ENCODE measurements at places on chromosomes 7 and 10.
A peak's percentile ranks its signal among the peaks of the same experiment; 100 is the strongest.

GRCh38 chr10:48939790-48940325 is at the start of gene LRRC18:
LRRC18 (minus strand) TSS chr10:48939840; CDS start chr10:48914155, 25,685 bp downstream.
- H3K27ac ChIP-seq: no peak within 1 kb of the TSS
- peaks cover 5% of the 10 kb centered on the region for H3K27me3 ChIP-seq
- no peaks in the 10 kb centered on the region for H3K4me1 ChIP-seq
- no peak for DNase-seq

GRCh38 chr7:73303546-73303945 is 5.1 kb downstream of the NSUN5 start:
- no peaks in the 10 kb centered on the region for H3K4me1 ChIP-seq
- no peaks in the 10 kb centered on the region for H3K36me3 ChIP-seq
- H3K27ac ChIP-seq: no peak overlapping the region
- H3K4me3 ChIP-seq: no peak overlapping the region
- H3K27me3 ChIP-seq: no peaks in the 10 kb centered on the region

DNA sequence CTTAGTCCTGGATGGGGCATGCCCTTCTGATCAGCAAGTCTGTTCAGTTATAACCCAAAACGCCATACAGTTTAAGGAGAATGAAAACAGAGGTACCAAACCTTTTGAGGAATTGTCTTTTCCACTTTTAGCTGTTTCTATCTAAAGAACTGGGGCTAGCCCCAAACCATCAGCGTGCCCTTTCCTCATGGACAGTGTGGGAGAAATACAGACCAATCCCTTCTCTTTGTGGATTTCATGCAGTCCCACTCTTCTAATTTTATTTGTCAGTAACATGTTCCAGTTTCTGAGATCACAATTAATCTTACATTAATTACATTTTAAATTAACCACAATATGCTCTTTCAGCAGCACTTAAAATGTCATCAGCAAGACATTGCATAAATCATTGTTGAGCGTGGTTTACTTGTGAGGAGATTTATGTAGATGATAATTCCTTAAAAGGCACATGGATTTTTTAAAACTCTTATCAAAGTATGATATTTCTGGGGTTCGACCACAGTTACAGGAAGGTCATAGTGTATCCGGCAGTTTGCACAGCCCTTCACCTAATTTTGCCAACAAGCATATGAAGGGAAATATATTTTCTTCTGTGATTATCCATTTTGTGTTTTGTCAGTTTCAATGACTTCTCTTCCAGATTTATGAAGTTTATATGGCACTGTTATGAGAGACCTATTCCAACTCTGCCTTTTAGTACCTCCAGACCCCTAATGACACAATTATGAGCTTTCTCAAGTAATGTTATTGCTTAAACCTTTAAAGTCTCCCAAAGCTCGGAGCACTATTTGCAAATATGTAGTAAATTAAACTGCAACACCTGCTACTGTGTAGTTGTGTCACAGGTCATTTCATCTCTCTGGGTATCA is 868.4 kb upstream of the C7orf33 start:
- no peak for DNase-seq
- H3K27ac ChIP-seq: no peak overlapping the region
- no peaks in the 10 kb centered on the region for H3K36me3 ChIP-seq
- no peak overlapping the region for H3K4me3 ChIP-seq
- no peaks in the 10 kb centered on the region for H3K4me1 ChIP-seq

GRCh38 chr7:3847336-3847735 is 546.3 kb downstream of the SDK1 start:
- no peaks in the 10 kb centered on the region for H3K4me1 ChIP-seq
- no peaks in the 10 kb centered on the region for H3K36me3 ChIP-seq
- H3K27me3 ChIP-seq: no peaks in the 10 kb centered on the region
- H3K27ac ChIP-seq: no peak overlapping the region
- no peak overlapping the region for H3K4me3 ChIP-seq
- DNase-seq: no peak

DNA sequence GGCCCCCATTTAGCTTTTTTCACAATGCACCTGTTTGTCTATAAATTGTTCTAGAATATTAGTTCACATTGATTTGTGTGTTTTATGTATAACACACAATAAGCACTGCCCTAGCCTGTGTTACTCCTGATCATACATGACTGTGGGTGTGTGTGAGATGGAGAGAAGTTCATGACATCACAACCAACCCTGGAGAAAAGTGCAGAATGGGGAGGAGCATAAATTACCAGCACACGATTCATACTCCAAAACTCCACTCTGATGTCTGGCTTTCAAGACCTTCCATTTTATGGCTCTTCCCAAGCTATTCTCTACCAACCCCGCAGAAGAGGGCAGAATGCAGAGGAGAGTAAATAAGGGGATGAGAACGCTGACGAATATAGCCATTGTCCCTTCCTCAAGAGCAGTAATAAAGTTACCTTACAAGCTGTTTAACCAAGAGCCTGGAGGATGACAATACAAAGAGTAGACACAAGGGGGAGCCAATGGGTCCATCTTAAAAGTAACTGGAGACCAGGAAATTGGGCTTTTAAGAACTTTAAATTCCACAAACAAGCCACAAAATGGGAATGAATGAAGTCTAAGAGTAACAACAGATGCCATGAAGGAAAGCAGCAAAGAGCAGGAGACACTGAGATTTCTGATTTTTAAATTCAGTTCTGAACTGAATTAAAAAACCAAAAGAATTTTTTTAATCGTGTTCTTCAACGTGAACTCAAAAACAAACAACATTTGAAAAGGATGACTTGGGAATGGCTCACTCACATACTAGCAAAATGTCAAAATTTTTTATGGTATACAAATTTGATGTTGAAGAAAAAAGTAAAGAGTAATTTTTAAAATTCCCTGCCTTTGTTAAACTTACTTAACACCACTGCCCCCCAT is 159.6 kb downstream of the PARD3 start:
- H3K27me3 ChIP-seq: no peaks in the 10 kb centered on the region
- H3K4me1 ChIP-seq: no peaks in the 10 kb centered on the region
- H3K4me3 ChIP-seq: no peak overlapping the region
- peak; percentile 86 for DNase-seq

- no peak for DNase-seq
- no peak overlapping the region for H3K27ac ChIP-seq
- H3K27me3 ChIP-seq: no peaks in the 10 kb centered on the region
Observed at GRCh38 chr7:4281231-4281993, 400.7 kb upstream of the FOXK1 start.

GRCh38 chr10:63899673-63900300 is 378.6 kb downstream of the REEP3 start:
- no peak overlapping the region for H3K4me3 ChIP-seq
- no peaks in the 10 kb centered on the region for H3K36me3 ChIP-seq
- H3K27ac ChIP-seq: no peak overlapping the region
- DNase-seq: no peak
- H3K4me1 ChIP-seq: no peaks in the 10 kb centered on the region
- no peaks in the 10 kb centered on the region for H3K27me3 ChIP-seq

DNA sequence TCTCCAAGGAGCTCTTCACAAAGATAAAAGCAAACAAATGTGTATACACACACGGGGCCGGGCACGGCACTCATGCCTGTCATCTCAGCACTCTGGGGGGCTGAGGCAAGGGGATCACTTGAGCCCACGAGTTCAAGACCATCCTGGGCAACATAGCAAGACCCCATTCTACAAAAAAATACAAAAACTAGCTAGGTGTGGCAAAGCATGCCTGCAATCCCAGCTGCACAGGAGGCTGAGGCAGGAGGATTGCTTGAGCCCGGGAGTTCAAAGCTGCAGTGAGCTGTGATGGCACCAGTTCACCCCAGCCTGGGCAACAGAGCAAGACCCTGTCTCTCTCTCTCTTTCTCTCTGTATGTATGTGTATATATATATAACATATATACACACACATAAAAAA is 22.3 kb downstream of the TTYH3 start:
- no peaks in the 10 kb centered on the region for H3K4me1 ChIP-seq
- no peak for DNase-seq
- H3K4me3 ChIP-seq: no peak overlapping the region
- no peaks in the 10 kb centered on the region for H3K27me3 ChIP-seq

GRCh38 chr7:26859720-26860119 is 4.7 kb downstream of the SKAP2 start:
- no peaks in the 10 kb centered on the region for H3K36me3 ChIP-seq
- no peaks in the 10 kb centered on the region for H3K27me3 ChIP-seq
- H3K4me3 ChIP-seq: no peak overlapping the region

GRCh38 chr10:124677749-124678556 is 66.2 kb downstream of the FAM53B start:
- DNase-seq: no peak
- H3K27ac ChIP-seq: no peak overlapping the region
- H3K4me1 ChIP-seq: no peaks in the 10 kb centered on the region
- H3K36me3 ChIP-seq: no peaks in the 10 kb centered on the region

GRCh38 chr10:44388641-44389040 is 3.7 kb upstream of the CXCL12 start:
- no peak overlapping the region for H3K27ac ChIP-seq
- no peak overlapping the region for H3K4me3 ChIP-seq
- no peaks in the 10 kb centered on the region for H3K4me1 ChIP-seq
- no peaks in the 10 kb centered on the region for H3K36me3 ChIP-seq
- peaks cover 15% of the 10 kb centered on the region for H3K27me3 ChIP-seq

DNA sequence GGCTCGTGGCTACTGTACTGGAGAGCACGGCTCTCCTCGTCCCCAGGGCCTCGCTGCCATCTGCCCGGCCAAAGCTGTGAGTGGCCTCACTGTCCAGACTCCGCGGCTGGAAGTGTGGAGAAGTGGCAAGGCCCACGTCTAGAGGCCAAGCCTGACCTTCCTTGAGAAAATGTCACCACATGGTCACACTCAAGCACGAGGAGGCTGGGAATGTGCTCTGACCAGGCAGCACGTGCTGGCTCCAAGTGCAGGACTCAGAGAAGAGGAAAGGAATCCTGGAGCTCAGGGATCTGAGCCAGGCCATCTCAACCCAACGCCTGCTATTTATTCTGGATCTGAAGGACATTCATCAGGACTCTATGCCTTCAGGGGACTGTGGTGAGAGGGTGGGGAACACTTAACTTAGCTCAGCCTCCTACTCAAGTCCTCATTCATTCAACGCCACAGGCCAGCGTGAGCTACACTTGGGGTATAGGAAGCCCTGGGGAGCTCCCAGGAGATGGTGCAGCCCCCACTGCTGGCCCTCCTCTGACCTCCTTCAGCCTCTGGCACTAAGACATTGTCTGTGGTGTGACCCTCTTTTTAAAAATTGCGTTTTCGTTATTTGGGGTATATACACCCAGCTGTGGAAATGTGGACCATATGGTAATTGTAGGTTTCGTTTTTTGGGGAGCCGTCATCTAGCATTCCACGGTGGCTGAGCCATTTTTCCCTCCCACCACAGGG is 29.0 kb downstream of the EN2 start:
- no peak overlapping the region for H3K4me3 ChIP-seq
- no peak for DNase-seq
- H3K4me1 ChIP-seq: no peaks in the 10 kb centered on the region
- H3K27ac ChIP-seq: no peak overlapping the region
- H3K27me3 ChIP-seq: peaks cover 7% of the 10 kb centered on the region

DNA sequence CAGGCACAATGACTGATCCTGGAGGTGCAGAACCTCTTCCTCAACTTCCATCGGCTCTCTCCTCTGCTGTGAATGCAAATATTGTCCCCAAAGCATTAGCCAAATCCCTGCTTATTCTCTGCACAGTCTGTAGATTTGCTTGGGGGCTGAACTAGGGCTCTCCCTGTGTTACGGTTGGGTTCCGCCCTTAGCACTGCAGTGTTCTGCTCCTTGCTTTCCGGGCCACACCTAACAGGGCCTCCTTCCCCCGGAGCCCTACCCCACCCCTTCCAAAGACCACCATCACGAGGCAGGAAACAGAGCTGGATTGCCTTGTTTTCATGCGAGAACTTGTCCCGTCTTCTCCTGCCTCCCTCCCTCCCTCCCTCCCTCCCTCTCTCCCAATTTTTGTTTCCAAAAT is 36.6 kb downstream of the SLC25A28 start:
- H3K36me3 ChIP-seq: no peaks in the 10 kb centered on the region
- DNase-seq: no peak
- no peak overlapping the region for H3K4me3 ChIP-seq
- H3K4me1 ChIP-seq: no peaks in the 10 kb centered on the region
- H3K27me3 ChIP-seq: peaks cover 14% of the 10 kb centered on the region

GRCh38 chr7:144487901-144488300 is 84.4 kb upstream of the NOBOX start:
- H3K36me3 ChIP-seq: no peaks in the 10 kb centered on the region
- no peak overlapping the region for H3K4me3 ChIP-seq
- H3K27ac ChIP-seq: no peak overlapping the region
- DNase-seq: no peak
- H3K27me3 ChIP-seq: no peaks in the 10 kb centered on the region

GRCh38 chr7:80611353-80611752 is 27.1 kb upstream of the CD36 start:
- H3K4me1 ChIP-seq: peaks cover 2% of the 10 kb centered on the region
- H3K27ac ChIP-seq: no peak overlapping the region
- no peak for DNase-seq
- no peaks in the 10 kb centered on the region for H3K36me3 ChIP-seq
